ENCODE measurements at places on chromosomes 1 and 21.
A peak's percentile ranks its signal among the peaks of the same experiment; 100 is the strongest.

DNA sequence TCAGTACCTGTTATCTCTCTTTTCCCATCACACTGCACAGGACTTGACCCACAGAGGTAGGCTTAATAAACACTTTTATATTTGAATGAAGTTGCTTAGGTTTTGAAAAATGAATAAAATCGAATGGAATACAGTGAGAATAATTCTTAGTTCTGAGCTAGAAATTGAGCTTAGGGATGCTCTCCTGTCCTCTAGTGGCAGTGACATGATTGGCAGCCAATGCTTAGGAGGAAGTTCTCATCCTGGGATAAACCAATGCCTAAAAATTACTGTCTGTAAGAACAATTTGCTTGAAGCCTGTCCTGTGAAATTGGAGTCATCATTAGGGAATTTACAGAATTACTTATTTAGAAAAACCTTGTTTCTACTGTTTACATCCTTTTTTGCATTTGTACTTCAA lies 21.3 kb upstream of the CYP4X1 start:
- DNase-seq: no peak

DNA sequence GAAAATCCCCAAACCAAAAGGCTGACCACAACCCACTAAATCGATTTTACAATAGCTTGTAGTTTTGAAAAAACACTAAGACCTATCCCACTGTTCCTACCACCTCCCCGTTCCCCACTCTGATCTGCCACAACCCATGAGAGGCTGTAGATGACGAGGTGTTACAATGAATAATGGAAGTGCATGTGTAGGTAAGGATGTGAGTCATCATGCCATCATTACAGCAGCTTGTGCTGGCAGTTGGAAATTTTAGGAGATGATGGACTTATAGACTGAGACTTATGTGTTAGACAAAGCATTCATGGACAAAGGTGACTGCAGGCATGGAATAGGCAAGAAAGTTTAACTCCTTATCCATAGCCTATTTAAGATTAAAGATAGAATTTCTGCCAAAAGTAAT lies 184.7 kb upstream of the CACYBP start:
- DNase-seq: no peak

- no peak for DNase-seq
Observed at GRCh38 chr1:115712911-115713609, 55.5 kb downstream of the CASQ2 start.

DNA sequence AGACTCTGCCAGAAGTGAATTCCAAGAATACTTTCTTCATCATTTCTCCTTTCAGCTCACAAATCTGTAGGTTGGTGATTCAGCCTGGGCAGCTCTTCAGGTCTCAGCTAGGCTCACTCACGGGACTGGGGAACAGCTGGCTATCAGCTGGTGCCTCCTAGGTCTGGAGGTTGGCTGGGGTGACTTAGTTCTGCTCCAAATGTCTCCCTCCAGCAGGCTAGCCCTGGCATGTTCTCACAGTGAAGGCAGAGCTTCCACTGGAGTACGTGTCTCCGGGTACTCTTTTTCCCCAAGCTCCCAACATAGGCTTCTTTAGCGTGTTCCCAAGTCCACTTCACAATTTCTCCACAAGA lies 12.5 kb upstream of the VAMP4 start:
- DNase-seq: no peak

DNA sequence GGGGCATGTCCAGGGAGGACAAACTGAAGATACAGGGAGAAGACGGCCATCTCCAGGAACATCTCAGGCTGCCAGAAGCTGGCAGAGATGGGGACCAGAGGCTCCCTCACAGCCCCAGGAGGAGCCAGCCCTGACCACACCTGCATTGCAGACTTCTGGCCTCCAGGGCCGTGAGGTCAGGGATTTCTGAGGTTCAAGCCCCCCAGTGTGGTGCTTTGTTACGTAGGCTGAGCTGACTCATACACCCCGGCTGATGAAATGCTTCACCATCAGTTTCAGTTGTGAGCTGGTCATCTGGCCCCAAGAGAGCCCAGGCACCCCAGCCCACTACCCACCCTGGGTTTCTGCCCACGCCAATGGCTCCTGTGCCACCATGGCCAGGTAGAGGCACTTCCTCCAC lies 106.4 kb downstream of the SIK1 start:
- no peak for DNase-seq

GRCh38 chr1:18748435-18748834 lies 111.0 kb downstream of the TAS1R2 start:
- no peak for DNase-seq

- no peak for DNase-seq
Observed at GRCh38 chr1:111938123-111938522, 51.3 kb downstream of the KCND3 start.

- no peak for DNase-seq
Observed at GRCh38 chr1:94597701-94598100, 56.1 kb upstream of the F3 start.

DNA sequence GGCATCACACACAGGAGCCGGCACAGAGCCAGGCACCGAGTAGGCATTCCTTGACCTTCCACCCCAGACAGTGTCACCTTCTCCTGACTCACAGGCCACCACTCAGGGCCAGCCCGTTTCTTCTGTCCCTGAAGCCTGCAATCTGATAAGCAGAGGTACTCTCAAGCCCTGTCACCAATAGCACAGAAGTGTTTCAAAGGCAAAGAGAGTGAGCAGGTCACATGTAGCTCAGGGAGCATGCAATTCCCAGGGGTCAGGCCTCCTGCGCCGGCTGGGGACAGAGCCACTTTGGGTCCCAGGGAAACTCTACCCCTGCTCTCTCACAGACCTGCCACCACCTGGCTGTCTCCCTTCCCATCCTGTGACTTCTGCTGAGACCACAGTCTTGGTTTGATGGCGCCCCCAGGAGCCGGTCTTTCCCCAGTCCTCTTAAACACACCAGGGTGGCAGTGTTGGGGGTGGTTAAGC lies 13.2 kb downstream of the CAPN9 start:
- DNase-seq: no peak

DNA sequence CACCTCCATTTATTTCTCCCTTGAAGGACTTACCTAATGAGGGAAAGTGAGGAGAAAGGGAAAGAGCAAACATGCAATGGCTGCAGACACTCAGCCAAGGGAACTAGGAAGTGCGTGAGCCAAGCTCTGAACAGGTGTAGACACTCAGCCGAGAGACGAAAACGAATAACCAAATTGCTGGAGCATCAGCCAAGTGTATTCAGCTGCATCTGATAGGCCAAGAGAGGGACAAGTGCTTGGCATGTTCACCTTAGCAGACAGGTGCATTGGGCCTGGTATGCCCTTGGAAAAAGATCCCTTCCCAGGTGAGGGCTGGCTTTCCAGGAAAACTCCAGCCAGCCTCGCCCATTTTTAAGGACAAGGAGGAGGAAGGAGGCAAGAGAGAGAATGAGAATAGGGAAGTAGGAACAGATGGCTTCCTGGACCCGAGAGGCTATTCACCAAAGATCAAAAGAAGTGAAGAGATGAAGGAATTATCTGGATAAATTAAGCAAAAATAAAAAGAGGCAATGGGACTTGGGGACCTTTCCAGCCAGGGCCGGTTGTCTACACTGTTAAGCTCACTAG lies 184.7 kb downstream of the TOMM20 start:
- no peak for DNase-seq

GRCh38 chr1:66732407-66733166 lies 19.7 kb upstream of the DYNLT5 start:
- no peak for DNase-seq

DNA sequence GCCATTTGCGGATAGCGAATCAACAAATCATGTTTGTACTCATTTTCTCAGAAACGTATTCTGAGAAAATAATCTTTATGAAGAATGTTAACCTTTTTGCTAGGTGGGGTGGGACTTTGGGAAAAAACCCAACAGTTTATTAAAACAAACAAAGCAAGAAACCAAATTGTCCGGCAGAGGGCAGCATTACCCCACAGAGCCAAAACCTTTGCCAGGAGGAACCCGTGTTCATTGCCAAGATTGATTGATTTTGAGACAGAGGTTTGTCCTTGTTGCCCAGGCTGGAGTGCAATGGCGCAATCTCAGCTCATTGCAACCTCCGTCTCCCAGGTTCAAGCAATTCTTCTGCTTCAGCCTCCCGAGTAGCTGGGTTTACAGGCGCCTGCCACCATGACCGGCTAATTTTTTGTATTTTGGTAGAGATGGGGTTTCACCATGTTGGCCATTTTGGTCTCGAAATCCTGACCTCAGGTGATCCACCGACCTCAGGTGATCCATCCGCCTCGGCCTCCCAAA lies 70.8 kb upstream of the RHOU start:
- peak; percentile 41 for DNase-seq

- no peak for DNase-seq
Observed at GRCh38 chr1:162822391-162823200, 32.1 kb downstream of the HSD17B7 start.

DNA sequence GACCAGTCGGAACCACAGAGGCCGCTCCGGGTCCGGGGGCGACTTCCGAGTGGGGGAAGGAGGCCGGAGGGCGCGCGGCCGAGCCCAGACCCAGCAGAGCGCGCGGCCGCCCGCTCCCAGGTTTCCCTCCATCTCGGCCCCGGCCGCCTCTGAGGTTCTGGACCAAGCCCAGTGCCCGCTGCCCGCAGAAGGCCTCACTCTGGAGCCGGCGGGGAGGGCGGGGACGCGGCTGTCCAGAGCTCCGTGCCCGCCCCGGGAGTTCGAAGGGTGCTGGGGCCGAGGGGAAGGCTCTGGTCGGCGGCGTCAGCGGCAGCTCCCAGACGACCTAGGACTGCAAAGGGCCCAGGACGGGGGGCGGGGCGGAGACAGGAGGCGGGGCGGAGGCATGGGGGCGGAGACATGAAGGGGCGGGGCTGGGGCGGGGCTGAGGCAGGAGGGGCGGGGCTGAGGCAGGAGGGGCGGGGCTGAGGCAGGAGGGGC lies 48.0 kb upstream of the SLC19A1 start:
- DNase-seq: peak; percentile 95
